ENCODE measurements at places on chromosomes 6 and 20. TPM values are rescaled to one million over a fixed set of nuclear protein-coding genes. Genes with fewer than 3 reads are reported as not detected.
A peak's percentile ranks its signal among the peaks of the same experiment; 100 is the strongest.

DNA sequence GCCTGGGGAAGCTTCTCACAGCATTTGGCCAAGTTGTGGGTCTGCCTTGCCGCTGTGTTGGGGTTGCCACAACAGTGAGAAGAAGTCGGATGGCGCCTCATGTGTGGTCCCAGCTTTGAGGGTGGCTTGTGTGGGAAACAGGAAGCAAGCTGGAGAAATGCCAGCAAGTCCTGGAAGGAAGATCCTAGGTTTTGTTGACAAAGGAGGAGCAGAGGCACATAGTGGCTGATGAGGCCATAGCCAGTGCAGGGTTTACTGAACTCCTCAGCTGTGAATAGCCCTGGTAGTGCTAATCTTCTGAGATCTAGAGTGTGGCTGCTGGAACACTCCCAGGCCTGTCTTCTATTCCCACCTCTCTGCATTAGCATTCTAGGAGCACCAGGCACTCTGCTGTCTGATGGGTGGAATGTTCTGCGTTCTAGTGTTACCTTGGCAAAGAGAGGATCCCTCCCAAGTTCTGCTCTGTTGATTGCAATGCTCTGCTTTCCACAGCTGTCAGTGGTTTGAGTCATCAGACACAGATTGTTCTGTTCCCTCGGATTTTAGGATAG is 25.2 kb downstream of the SNPH start:
- no peak for DNase-seq

DNA sequence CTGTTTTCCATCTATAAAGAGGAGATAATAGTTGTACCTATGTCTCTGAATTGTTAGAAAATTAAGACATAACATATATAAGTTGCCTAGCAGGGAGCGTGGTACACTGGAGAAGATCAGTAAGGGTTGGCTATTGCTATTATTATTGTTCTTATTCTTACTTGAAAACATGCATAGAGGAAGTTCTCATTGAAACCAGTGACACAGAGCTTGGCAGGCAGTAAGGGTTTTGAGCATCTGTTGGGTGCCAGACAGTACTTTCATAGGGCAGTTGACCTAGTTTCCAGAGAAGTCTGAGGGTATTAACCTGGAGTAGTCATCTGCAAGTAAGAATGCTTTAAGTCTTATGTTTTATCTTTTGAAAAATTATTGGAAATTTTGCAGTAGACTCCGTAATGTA is 13.3 kb upstream of the SGK1 start:
- DNase-seq, result no peak

GRCh38 chr6:152240436-152240835 is 396.7 kb downstream of the SYNE1 start:
- no peak for DNase-seq

DNA sequence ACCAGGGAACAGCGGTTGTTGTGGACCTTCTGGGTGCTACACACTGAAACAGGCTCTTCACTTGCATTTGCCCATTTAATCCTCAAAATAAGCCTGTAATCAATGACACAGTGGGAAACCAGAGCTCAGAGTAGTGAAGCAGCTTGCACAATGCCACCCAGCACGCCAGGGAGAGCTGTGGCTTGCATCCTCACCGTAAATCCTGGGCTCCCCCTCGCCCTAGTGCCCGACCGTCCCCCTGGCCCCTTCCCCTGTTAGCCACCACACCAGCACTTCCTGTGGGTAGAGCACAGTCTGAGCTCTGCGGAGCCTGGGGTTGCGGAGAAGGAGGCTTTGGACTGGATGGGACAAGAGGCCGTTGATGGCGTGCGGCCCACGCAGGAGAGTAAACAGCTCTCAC is 14.5 kb downstream of the VSTM2L start:
- DNase-seq, result no peak

HLA-F gene
- 7.2 TPM for polyA plus RNA-seq

DNA sequence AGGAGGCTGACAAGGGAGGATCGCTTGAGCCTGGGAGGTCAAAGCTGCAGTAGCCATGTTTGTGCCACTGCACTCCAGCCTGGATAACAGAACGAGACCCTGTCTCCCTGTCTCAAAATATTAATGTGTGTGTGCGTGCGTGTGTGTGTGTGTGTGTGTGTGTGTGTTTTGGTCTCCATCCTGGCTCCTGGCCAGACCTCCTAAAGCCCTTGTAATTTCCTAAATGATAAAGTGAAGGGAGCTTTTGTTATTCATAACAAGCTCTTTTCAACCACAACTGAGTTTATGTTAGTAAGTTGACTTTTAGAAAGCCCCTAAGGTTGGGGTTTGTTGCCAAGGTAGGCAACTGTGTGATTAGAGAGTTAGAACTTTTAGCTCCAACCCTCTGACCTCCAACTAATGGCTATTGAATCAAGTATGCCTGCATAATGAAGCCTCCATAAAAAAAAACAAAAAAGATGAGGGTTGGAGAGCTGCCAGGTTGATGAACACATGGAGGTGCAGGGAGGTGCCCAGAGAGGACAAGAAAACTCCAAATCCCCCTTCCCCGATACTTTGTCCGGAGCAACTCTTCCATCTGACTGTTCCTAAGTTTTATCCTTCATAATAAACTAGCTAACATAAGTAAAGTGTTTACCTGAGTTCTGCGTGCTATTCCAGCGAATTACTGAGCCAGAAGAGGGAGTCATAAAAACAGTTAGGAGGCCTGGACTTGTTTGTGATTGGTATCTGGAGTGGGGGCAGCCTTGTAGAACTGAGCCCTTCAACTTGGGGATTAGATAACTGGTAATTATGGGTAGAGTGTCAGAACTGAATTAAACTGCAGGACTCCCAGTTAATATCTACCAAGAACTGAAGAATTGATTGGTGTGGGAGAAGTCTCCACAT is 5.3 kb upstream of the AIF1 start:
- no peak for DNase-seq

- DNase-seq, result peak; percentile 66
These were observed 24.7 kb downstream of the TBC1D7 start for GRCh38 chr6:13303668-13304017.

DNA sequence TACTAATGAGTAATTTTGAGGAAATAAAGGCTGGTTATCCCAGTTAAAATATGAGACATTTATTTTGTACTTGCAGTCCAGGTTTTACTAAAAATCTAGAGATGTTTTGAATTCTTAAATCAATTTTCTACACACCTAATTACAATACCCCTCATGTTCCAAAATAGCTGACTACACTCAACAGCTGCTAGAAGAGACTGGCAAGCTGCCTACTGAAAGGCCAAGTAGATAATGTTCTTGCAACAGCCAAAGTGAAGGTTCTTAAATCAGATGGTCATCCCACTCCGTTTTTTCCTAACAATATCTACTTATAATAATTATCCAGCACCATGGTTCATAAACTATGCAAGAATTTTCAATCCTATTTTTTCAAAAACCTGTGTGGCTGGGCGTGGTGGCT is 69.0 kb downstream of the DTNBP1 start:
- DNase-seq, result peak; percentile 25

DNA sequence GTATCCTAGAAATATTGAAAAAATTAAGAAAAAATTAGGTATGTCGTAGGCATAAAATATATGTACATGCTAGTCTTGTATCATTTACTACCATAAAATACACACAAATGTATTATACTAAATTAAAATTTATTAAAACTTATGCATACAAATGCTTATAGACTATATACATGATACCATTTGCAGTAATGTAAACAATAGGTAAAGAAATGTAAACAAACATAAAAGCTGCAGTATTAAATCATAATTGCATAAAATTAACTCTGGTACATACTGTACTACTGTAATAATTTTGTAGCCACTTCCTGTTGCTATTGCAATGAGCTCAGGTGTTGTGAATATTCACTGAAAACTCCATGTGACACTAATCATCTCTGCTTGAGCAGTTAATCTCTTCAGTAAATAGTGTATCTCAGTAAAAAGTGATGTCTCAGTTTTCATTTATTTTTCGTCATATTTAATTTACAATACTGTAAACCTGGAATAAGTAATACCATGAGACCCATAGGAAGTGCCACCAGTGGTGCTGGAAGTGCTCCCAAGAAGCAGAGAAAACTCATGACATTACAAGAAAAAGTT is 29.3 kb downstream of the RALGAPB start:
- DNase-seq, result no peak

GRCh38 chr6:2665146-2666070 is 85.3 kb downstream of the MYLK4 start:
- peak; percentile 15 for DNase-seq

DNA sequence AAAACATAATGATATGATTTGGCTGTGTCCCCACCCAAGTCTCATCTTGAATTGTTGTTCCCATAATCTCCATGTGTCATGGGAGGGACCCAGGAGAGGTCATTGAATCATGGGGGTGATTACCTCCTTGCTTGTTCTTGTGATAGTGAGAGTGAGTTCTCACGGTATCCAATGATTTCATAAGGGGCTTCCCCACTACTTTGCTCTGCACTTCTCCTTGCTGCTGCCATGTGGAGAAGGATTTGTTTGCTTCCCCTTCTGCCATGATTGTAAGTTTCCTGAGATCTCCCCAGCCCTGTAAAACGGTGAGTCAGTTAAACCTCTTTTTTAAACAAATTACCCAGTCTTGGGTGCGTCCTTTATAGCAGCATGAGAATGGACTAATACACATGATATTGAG is 156.8 kb upstream of the PLCB4 start:
- no peak for DNase-seq

ZNF165 gene
- 0.86 TPM for polyA plus RNA-seq

DPPA5 gene
- not detected for polyA plus RNA-seq

SAMD10 gene
- polyA plus RNA-seq, result 2.7 TPM

- DNase-seq, result no peak
These were observed 936 bp upstream of the TMX4 start for GRCh38 chr20:8020314-8021079.

GRCh38 chr6:53216301-53216700 is 67.7 kb upstream of the GCM1 start:
- no peak for DNase-seq

DNA sequence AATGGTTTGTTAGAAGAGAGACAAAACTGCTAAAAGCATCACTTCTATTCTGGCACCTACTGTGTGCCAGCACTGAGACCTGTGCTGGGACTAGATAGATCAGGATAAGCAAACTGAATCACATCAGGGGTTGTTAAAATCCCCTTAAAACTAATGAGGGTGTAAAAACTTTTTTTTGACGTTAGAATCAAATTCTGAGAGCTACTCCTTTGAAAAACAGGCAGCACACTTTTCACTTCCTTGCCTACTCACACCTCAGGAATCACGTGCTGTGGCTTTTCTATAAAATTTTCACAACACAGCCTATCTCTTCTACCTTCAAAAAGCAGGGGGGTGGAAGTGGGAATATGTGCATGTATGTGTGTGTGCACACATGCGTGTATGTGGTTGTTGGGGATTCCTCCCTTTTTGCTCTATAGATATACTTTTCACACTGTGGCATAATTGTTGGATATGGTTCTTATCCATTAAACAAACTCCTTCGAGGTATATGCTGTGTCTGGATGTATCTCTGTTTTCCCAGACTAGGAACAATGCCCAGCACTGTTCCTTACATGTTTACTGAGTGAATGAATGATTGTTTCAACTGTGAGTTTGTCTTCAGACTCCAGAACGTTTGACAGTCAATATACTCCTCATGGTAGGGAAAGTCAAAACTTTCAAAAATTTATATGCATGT is 105.4 kb downstream of the FYN start:
- DNase-seq, result no peak

HLA-DRB1 gene
- 9.9 TPM for polyA plus RNA-seq

DNA sequence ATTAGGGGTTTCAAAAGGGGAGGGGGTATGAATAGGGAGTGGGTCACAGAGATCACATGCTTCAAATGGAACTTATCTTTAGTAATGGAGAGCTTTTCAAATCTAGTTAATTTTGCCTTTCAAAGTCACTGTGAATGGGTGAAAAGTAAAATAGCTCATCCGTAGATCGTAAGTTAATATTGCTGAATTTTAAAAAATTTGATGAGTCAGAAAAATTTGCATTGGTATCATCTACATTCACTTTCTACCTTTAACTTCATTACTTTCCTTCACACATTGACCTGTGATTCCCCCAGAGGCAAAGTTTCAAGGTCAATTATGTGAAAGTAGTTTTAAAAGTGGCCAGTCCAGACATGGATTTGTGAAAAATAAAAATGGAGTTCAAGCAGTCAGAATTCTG is 139.0 kb upstream of the SLC35B3 start:
- DNase-seq, result no peak

DNA sequence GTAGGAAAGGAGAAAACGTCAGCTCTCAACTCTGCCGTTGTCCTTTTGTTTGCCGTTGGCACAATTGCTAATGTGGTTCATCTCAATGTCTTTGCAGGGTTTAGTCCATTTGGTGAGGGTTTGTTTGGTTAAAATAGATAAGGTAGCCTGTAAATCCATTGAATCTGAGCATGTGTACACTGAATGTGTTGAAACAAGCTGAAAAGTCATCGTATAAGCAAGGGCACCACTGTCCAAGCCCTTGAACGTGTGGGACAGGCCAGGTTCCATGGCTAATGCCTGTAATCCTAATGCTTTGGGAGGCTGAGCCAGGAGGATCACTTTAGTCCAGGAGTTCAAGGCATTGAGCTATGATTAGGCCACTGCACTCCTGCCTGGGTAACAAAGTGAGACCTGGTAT is 224.7 kb upstream of the PLCB4 start:
- no peak for DNase-seq

GRCh38 chr6:165732696-165733488 is 69.9 kb upstream of the PDE10A start:
- DNase-seq, result no peak

DNA sequence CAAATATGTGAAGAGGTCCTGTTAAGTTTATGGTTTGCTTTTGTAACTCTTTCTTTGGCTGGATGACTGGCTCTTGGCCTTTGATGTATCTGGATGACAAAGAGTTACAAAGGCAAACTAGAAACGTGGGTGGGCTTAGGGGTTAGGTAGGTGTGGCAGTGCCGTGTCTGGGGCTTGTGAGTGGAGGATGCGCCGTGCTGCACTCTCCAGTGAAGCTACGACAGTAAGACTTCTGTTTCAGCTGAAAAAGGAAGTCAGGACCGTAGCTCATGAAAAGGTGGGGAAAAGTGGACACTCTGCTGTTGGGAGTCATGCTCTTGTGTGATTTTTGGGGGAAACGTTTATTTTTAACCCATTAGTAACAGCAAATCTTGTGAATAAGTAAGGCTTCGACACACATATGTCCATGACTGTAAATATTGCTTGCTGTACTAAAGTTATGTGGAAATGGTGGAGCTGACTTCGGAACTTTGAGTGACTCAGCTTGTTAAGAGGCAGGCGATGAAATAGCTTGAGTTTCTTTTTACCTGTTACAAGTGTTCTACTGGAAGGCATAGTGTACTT is 45.6 kb downstream of the DUSP22 start:
- no peak for DNase-seq

DNA sequence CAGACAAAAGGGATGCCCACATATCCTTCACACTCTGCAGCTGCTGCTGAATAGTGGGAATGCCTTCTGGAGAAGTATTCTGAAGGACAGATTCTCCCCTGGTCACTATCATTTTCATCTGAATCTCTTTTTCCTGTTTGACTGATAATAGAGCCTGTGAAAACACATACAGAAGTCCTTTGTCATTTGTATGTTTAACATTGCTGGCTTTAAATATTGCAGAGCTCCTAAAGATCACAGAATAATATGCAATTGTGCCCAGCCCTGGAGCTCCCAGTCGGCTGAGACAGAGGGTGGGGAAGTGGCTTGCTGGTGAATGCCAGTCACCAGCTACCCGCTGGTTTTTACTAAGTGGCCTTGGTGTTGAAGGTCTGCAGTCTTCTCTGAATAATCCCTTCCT is 272.3 kb downstream of the SYNE1 start:
- no peak for DNase-seq
